Peyer's patch (tissue), 4 donors: ENCODE measurements at places on chromosomes 4 and X. TPM values are rescaled to one million over a fixed set of nuclear protein-coding genes. Genes with fewer than 3 reads are reported as not detected.
A peak's percentile ranks its signal among the peaks of the same experiment; 100 is the strongest.

The TLR1 gene
- 13.0 TPM for total RNA-seq

The GLUD2 gene
- total RNA-seq, result 1.9 TPM

GRCh38 chr4:23034731-23035130 is 342.0 kb downstream of the GBA3 start:
- no peak overlapping the region for H3K4me3 ChIP-seq
- no peaks in the 10 kb centered on the region for H3K4me1 ChIP-seq
- DNase-seq, result no peak

DNA sequence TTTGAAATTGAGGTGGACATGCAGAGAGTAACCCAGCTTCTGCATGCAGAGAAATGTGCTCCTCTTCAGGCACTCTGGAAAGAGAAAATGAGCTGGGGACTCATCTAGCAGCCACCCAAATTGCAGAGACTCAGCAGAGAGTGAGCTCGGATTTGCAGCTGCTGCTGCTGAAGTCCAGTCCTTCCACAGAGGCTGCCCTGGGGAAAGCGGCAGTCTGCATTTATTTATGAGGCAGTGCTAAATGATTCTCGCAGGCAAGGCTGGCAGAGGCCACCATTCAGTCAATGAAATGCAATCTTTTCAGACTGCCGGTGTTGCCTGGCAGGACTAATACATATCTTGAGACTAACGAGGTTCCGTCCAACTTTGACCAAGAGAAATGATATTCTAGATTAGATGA is 404.8 kb downstream of the NLGN4X start:
- DNase-seq, result no peak
- H3K4me1 ChIP-seq, result no peaks in the 10 kb centered on the region
- H3K4me3 ChIP-seq, result no peak overlapping the region
- H3K36me3 ChIP-seq, result no peaks in the 10 kb centered on the region
- no peak overlapping the region for H3K27ac ChIP-seq

GRCh38 chrX:1248331-1249061 is 20.1 kb upstream of the CSF2RA start:
- no peak overlapping the region for H3K4me3 ChIP-seq
- H3K27ac ChIP-seq, result peak overlapping the region; percentile 64
- no peaks in the 10 kb centered on the region for H3K27me3 ChIP-seq
- no peaks in the 10 kb centered on the region for H3K4me1 ChIP-seq
- no peaks in the 10 kb centered on the region for H3K36me3 ChIP-seq

The CD38 gene
- total RNA-seq, result 2.1 TPM

DNA sequence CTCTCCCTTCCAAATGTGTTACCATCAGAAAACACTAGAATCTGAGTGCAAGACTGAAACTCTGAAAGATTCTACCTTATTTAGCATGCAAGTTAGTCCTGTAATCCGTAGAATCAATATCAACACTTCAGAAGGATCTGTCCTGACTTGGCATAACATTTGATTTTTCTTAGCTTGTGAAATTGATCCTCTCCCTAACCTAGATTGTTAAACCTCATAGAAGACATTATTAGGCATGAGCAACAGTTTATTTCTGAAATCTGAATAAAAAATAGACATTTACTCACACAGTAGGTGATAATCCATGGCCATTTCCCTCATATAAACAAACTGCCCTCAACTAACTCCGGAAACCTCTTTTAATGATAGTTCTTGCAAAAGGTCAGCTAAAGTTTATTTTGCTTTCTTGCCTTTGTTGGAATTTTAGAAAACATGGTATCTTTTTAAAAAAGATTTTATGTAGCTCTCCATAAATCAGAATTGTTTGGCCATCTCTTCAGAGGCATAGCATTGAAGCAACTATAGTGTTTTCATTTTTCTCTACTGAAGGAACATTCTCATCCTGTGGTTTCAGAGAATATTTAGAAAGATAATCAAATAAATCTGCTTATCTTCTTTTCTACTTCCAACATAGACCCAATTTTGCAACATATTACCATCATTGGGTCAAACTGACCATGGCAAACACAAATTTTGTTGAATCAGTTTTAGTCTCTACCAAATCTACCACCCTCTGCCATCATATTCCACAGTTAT is 38.5 kb upstream of the PDLIM5 start:
- no peaks in the 10 kb centered on the region for H3K4me1 ChIP-seq
- no peak overlapping the region for H3K27ac ChIP-seq
- H3K4me3 ChIP-seq, result no peak overlapping the region
- no peak for DNase-seq
- no peaks in the 10 kb centered on the region for H3K36me3 ChIP-seq
- H3K27me3 ChIP-seq, result no peaks in the 10 kb centered on the region

The SCLT1 gene
- 14.0 TPM for total RNA-seq
